ENCODE measurements at places on chromosomes 1 and 21. TPM values are rescaled to one million over a fixed set of nuclear protein-coding genes. Genes with fewer than 3 reads are reported as not detected.

DNA sequence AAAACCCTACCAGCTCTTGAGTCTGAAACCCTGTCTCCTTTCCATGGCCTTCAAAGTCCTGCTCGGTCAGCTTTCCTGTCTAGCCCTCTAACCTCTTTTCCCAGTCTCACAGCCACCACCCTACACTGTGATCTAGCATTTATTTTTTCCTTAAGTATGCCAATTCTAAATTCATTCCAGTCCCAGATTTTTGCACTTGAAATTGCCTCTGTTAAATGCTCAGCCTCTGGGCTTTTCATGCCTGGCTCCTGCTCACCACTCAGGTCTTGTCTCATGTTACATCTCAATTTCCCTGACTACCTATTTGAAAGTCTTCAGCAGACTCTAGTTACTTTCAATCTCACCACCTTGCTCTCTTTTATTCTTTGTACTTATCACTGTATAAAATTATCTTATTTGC is 176.2 kb downstream of the ADGRL4 start:
- DNase-seq: no peak

- no peak for DNase-seq
These were observed 38.2 kb downstream of the CDC14A start for GRCh38 chr1:100390531-100390930.

GRCh38 chr1:210516697-210517459 is 188.2 kb downstream of the HHAT start:
- DNase-seq: no peak

DNA sequence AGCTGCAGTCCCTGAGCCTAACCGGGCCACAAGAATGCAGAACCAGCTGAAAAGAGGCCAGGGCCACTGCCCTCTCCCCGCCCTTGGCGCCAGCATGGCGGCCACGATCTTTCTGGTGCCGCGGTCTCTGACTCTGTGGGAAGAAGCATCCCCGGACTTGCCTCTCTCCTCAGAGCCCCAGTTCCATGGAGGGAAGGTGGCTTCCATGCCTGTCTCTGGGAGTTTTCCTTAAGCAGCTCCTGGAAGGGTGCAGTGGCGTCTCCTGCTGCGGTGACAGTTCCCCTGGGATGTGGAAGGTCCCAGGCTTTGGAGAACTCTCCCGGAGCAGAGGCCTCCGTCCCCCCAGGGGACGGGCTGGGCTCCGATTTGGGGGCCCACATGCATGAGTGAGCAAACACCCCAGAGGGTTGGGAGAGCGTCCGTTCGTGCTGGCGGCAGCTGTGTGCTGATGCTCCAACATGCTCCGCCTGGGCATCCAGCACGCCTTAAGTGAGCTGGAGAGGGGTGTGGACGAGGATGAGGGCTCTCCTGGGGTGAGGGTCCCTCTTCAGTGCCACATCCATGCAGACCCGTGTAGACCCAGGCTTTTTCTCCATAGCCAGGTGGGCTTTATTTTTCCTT is 109.8 kb upstream of the COL6A1 start:
- DNase-seq: peak; percentile 36

DNA sequence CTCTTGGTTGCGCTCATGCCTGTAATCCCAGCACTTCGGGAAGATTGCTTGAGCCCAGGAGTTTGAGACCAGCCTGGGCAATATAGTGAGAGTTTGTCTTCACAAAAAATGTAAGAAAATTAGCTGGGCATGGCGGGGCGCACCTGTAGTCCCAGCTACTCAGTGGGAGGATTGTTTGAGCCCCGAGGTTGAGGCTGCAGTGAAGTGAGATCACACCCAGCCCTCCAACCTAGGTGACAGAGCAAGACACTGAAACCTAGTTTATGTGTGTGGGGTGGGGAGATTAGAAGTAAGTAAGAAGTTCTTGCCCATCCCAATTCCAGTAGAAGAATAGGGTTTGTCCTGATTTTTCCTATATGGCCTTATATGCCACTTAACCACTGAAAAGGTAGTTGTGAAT is 2.0 kb downstream of the RPL5 start:
- no peak for DNase-seq

DNA sequence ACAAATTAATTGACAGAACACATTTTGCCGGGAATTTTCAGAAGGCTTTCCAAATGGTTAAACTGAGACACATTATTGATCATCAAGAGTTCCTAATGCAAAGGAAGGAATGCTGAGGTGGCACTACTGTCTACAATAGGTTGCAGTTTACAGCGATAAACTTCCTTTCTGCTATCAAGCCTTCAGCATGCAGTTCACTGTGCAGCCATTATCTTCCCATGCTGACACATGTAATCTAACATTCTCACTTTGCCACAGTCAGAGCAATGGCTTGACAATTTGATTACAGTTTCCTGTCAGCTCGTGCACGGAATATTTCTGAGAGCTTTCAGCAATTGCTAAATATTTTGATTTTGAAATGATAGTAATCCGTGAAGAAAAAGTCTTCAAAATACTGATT is 166.9 kb upstream of the PRMT6 start:
- DNase-seq: no peak

- DNase-seq: no peak
These were observed 357.1 kb downstream of the BARHL2 start for GRCh38 chr1:90359994-90360393.

DNA sequence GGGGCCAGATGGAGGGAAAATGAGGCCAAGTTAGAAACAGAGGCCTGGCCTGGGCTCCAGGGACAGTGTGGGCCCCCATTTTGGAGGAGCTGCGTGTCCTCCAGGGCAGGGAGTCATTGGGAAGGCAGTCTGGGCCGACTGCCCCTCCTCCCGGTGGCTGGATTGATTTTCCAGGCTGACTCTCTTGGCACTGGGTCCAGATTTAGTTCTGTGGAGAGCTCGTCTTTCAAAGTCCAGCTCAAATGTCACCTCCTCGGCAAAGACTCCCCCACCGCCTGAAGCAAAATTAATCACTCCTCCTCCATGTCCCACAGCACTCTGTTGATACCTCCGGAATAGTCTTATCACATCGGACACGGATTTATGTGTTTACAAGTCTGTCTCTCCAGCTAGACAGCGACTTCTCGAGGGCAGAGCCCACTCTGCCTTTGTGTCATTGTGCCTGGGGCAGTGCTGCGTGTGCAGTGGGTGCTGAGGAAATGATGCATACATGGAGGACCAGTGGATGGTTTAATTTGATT is 175.1 kb downstream of the CAMTA1 start:
- DNase-seq: no peak

DNA sequence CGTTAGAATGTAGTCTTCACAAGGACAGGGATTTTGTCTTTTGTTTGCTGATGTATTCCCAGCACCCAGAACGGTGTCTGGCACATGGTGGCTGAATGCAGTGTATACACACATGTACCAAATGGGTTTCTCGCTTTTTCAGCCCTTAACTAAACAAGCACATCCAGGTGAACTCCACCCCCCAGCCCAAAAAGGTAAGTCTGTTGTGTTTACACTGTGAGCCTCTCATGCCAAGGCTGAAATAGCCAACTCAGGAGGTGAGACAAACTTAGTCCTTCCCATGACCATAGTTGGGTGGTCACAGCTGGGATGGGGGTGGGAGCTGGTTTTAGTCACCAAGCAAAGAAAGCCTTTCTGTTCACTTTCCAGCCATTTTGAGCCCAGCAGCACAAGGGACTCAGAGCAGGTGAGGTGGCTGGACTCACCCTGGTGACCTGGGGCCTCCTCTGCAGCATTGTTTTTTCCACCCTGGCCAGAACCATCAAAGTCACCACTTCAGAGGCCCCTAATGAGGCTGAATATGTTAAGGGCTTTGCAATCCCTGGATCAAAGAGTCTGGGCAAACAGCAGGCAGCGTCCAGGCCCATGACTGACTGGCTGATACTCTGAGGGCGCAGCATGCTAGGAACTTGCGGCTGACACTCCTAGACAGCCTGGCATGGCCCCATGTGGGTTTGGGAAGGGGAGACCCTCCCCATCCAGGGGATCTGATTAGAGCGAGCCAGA is 8.7 kb downstream of the TENT5B start:
- DNase-seq: no peak

- no peak for DNase-seq
These were observed 4.2 kb downstream of the OR6K3 start for GRCh38 chr1:158716335-158716734.

GRCh38 chr1:226735576-226735975 is 3.5 kb downstream of the ITPKB start:
- DNase-seq: no peak

Gene CDC7
- total RNA-seq: 4.9 TPM

Gene TPTE
- not detected for total RNA-seq

Gene SLAMF6
- total RNA-seq: 3.0 TPM

Gene NENF
- 55.7 TPM for total RNA-seq

Gene CGN
- total RNA-seq: 67.4 TPM

Measured in ureter (tissue), 1 donor.